Liver (tissue), 10 donors: ENCODE measurements at places on chromosomes 7 and 10. TPM values are rescaled to one million over a fixed set of nuclear protein-coding genes. Genes with fewer than 3 reads are reported as not detected.
A peak's percentile ranks its signal among the peaks of the same experiment; 100 is the strongest.

The NPTX2 gene
- polyA plus RNA-seq = 0.22 TPM

The DHX32 gene
- polyA plus RNA-seq = 9.5 TPM

The WEE2 gene
- not detected for polyA plus RNA-seq

The EVX1 gene
- polyA plus RNA-seq = not detected

The OR2A42 gene
- polyA plus RNA-seq = not detected

The CHRM2 gene
- polyA plus RNA-seq = 0.14 TPM

The TCERG1L gene
- polyA plus RNA-seq = not detected

The TFEC gene
- 1.7 TPM for polyA plus RNA-seq

DNA sequence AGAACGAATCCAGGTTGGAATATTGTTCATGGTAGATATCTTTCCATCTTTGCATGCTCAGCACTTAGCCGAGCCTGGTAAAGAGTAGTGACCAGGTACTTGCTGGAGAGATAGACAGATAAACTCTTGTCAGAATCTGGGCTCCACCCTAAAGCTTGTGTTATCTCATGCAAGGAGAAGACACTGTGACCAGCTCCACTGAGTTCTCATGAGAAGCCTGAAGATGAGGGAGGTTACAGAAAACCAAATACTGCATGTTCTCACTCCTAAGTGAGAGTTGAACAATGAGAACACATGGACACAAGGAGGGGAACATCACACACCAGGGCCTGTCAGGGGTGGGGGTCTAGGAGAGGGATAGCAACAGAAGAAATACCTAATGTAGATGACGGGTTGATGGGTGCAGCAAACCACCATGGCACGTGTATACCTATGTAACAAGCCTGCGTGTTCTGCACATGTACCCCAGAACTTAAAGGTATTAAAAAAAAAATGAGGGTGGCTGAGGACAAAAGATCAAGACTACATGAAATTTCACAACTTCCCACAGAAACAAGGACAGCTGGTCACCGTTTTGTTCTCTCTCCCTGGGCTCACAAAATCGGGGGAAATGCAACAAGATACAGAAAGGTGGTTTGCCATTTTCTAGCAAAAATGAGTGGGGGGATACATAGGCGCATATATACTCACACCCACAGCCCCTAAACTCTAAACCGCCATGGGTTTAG is 17.4 kb downstream of the DLG5 start:
- peaks cover 22% of the 10 kb centered on the region for H3K4me1 ChIP-seq
- H3K27me3 ChIP-seq = no peaks in the 10 kb centered on the region
- no peaks in the 10 kb centered on the region for H3K36me3 ChIP-seq
- no peak for DNase-seq

DNA sequence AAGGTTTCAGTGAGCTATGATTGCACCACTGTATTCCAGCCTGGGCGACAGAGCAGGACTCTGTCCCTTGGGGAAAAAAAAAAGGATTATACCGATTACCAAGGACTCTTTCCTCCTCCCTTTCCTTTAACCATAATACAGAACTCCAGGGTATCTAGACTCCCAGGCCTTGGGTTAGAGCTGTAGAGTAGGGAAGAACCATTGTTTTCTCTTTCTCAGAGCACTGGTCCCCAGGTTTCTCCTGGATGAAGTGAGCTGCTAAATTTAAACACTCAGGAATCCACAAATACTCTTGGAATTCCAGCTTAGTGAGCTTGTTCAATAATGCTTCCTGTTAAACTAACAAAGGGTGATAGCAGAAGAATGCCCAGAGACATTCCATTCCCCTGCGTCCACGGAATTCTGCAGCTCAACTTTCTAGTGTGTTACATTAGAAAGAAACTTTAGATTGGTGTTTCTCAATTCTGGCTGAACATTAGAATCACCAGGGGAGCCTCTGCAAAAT is 14.6 kb upstream of the RPEL1 start:
- no peaks in the 10 kb centered on the region for H3K4me1 ChIP-seq
- no peak for DNase-seq

GRCh38 chr10:75649466-75649865 is 218.0 kb downstream of the LRMDA start:
- no peak for DNase-seq
- H3K27me3 ChIP-seq = no peaks in the 10 kb centered on the region
- H3K27ac ChIP-seq = no peak overlapping the region
- no peaks in the 10 kb centered on the region for H3K4me1 ChIP-seq
- H3K36me3 ChIP-seq = no peaks in the 10 kb centered on the region

DNA sequence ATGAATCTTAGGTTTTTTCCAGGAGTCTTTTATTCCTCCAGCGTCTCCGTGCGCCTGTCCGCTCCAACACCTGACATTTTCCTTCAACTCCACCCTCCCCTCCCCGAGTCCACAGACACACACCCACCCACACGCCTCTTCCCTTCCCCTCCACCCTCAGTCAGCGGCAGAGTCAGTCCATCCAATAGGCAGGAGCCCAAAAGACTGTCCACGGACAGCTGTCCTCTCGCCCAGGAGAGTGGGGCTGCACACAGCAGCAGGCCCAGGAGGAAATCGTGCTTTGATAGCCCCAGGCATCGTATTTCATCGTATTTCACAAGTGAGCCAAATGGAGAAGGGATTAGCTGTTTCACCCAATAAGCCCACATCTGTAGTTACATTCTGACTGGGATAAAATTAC is 285.1 kb downstream of the ZEB1 start:
- H3K4me1 ChIP-seq = peaks cover 12% of the 10 kb centered on the region
- H3K27ac ChIP-seq = no peak overlapping the region
- DNase-seq = no peak

DNA sequence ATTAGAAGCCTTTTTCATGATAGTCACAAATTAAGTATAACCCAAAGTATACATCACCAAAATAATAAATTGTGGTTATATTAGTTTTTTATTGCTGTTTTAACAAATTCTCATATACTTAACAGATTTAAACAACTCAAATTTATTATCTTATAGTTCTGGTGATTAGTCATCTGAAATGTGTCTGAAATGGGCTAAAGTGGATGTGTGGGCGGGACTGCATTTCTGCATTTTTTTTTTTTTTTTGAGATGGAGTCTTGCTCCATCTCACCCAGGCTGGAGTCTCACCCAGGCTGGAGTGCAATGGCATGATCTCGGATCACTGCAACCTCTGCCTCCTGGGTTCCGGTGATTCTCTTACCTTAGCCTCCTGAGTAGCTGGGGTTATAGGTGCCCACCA is 891.5 kb upstream of the CELF2 start:
- no peak overlapping the region for H3K27ac ChIP-seq
- H3K4me3 ChIP-seq = no peak overlapping the region
- no peak for DNase-seq
- H3K36me3 ChIP-seq = no peaks in the 10 kb centered on the region

DNA sequence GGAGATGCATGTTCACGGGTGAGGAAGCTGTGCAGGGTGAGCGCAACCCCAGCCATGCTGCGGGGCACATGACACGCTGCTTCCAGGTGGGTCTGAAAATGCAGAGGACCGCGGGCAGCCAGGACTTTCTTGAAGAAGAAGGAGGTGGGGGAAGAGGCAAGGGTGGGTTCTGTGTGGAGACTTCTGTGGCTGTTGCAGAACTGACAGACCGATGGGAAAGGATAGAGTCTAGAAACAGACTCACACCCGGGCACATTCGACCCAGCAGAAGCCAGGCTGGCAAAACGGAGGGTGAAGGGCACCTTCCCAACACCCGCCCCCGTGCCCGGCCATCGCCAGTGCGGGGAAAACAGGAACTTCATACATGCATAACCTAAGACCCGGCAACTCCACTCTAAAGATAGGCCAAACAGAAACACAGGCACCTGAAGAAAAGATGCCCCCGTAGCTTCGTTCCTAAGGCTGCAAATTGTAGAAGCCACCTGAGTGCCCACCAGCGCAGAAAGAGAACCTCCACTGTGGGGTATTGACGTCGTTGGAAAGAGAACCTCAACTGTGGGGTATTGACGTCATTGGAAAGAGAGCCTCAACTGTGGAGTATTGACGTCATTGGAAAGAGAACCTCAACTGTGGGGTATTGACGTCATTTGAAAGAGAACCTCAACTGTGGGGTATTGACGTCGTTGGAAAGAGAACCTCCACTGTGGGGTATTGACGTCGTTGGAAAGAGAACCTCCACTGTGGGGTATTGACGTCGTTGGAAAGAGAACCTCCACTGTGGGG is 4.8 kb upstream of the KNDC1 start:
- no peaks in the 10 kb centered on the region for H3K27me3 ChIP-seq
- no peak overlapping the region for H3K4me3 ChIP-seq
- H3K36me3 ChIP-seq = no peaks in the 10 kb centered on the region
- no peak overlapping the region for H3K27ac ChIP-seq

GRCh38 chr7:130940326-130940725 is 206.3 kb upstream of the KLF14 start:
- H3K27ac ChIP-seq = peak overlapping the region; percentile 89
- DNase-seq = no peak
- no peaks in the 10 kb centered on the region for H3K27me3 ChIP-seq
- H3K4me3 ChIP-seq = peak overlapping the region; percentile 47

DNA sequence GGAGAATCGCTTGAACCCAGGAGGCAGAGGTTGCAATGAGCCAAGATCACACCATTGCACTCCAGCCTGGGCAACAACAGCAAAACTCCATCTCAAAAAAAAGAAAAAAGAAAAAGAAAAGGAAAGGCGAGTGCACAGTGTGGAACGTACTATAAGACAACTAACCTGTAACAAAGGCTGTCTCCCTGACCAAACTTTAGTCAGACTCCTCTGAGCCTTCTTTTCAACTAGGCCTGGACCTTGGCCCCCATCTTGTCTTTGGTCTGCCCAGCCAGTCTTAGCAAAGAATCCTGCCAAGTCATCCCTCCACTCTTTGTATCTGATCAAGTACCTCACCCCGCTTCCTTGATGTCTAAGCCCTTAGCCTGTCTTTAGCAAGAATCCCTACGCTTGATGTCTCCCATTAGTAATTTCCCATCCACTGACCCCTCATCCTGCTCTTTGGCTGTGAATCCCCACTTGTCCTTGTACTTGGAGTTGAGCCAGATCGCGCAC is 68.9 kb upstream of the KDM7A start:
- no peak overlapping the region for H3K4me3 ChIP-seq
- H3K27ac ChIP-seq = no peak overlapping the region
- H3K4me1 ChIP-seq = no peaks in the 10 kb centered on the region

DNA sequence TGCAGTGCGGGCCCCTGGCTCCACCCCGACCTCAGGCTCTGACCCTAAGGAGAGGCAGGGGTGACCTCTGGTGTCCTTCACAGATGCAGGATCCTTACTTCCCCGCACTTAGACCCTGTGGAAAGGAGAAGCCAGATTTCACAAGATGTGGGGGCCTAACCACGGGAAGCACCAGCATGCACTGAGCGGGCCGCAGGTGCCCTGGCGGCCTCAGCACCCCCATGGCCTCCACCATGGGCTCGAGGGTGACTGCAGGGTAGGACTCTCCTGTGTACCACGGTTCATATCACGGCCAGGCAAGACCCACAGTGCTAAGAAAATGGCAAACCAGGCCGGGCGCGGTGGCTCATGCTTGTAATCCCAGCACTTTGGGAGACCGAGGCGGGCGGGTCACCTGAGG is 410.0 kb upstream of the FOXK1 start:
- no peak overlapping the region for H3K27ac ChIP-seq
- H3K36me3 ChIP-seq = no peaks in the 10 kb centered on the region
- no peaks in the 10 kb centered on the region for H3K27me3 ChIP-seq

DNA sequence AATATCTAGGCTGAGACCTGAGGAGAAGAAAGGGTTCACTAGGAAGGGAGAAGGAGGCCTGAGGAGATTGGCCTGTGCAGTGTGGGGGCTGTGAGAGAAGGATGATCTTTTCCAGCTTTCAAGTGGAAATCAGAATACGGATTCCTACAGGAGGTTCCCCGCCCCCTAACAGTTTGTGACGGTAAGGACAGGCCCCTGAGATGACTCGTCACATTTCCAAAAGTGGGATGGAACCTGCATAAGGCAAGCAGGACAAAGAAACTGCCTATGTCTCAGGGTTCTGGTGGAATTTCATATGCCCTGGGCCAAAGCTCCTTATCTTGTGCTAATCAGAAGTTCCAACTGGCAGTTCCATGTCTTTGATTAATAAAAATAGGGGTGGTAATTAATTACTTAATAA is 275.6 kb downstream of the SNX10 start:
- H3K4me1 ChIP-seq = no peaks in the 10 kb centered on the region
- H3K36me3 ChIP-seq = no peaks in the 10 kb centered on the region
- H3K27ac ChIP-seq = no peak overlapping the region
- DNase-seq = no peak
- H3K4me3 ChIP-seq = no peak overlapping the region

DNA sequence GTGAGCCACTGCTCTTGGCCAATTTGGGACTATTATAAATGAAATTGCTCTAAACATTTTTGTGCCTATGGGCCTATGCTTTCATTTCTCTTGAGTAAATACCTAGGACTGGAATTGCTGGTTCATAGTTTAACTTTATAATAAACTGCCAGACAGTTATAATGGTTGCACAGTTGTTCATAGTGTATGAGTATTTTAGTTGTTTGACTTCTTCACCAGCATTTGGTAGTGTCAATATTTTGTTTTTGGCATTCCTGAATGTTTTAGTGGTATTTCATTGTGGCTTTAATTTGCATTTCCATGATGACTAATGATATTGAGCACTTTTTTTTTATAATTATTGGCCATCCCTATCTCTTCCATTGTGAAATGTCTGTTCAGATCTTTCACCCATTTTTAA is 29.5 kb downstream of the PLEKHA8 start:
- H3K4me3 ChIP-seq = no peak overlapping the region
- H3K27me3 ChIP-seq = no peaks in the 10 kb centered on the region
- H3K27ac ChIP-seq = no peak overlapping the region
- no peak for DNase-seq

DNA sequence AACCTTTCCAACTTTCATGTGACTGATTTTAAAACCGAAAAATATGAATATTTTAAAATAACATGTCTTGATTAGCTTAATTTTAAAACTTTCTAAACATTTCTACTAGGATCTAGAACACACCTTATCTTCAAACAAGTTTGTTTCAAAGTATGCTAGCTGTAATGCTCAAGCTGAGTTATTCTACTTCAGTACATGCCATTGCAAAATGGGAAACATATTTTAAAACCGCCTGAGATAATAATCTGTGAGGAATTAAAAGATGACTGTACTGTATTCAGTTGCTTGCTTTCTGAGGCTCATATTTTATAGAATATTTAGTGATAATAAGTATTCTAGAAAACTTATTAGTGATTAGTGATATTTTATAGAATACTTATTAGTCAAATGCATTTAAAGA is 99.6 kb downstream of the LMBR1 start:
- H3K4me3 ChIP-seq = no peak overlapping the region
- H3K36me3 ChIP-seq = no peaks in the 10 kb centered on the region
- DNase-seq = no peak
- no peaks in the 10 kb centered on the region for H3K27me3 ChIP-seq
- H3K27ac ChIP-seq = no peak overlapping the region

GRCh38 chr10:102422545-102423129 is 2.0 kb downstream of the FBXL15 start:
- H3K4me3 ChIP-seq = peak overlapping the region; percentile 95
- peaks cover 12% of the 10 kb centered on the region for H3K4me1 ChIP-seq
- peak; percentile 83 for DNase-seq
- H3K27ac ChIP-seq = peak overlapping the region; percentile 87

- H3K27ac ChIP-seq = no peak overlapping the region
- DNase-seq = no peak
- no peaks in the 10 kb centered on the region for H3K27me3 ChIP-seq
Observed at GRCh38 chr10:125451319-125451718, 231.6 kb downstream of the TEX36 start.

GRCh38 chr10:127492607-127493250 is 56.4 kb upstream of the NPS start:
- H3K27ac ChIP-seq = no peak overlapping the region
- H3K4me1 ChIP-seq = no peaks in the 10 kb centered on the region
- H3K36me3 ChIP-seq = no peaks in the 10 kb centered on the region
- DNase-seq = no peak
- H3K4me3 ChIP-seq = no peak overlapping the region

GRCh38 chr10:5488272-5489161 is 10.9 kb downstream of the CALML5 start:
- H3K27me3 ChIP-seq = no peaks in the 10 kb centered on the region
- no peak for DNase-seq
- H3K27ac ChIP-seq = no peak overlapping the region
- peaks cover 4% of the 10 kb centered on the region for H3K4me1 ChIP-seq
- H3K4me3 ChIP-seq = no peak overlapping the region
